Right cardiac atrium (tissue), 5 donors: ENCODE measurements at places on chromosomes 7 and 10. TPM values are rescaled to one million over a fixed set of nuclear protein-coding genes. Genes with fewer than 3 reads are reported as not detected.

DNA sequence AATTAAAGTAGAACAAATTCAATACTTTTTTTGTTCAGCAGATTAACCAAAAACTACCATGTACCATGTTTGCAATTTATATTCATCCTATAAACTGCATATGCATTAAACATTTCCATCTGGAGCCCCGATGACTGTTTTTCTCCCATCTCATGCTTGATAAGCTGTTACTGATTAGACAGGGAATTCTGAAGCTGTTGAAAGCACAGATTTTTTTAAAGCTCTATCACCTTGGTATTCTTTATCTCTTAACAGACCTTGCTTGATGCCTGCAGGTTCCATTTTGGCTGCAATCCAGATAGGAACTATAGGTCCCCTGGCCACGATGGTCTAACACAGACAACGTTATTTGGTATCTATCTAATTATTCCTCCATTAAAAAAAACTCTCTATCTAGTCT lies 961.7 kb downstream of the CNTNAP2 start:
- no peak for DNase-seq

- no peak for DNase-seq
Measured at GRCh38 chr10:13740461-13740860, 153.7 kb downstream of the PRPF18 start.

DNA sequence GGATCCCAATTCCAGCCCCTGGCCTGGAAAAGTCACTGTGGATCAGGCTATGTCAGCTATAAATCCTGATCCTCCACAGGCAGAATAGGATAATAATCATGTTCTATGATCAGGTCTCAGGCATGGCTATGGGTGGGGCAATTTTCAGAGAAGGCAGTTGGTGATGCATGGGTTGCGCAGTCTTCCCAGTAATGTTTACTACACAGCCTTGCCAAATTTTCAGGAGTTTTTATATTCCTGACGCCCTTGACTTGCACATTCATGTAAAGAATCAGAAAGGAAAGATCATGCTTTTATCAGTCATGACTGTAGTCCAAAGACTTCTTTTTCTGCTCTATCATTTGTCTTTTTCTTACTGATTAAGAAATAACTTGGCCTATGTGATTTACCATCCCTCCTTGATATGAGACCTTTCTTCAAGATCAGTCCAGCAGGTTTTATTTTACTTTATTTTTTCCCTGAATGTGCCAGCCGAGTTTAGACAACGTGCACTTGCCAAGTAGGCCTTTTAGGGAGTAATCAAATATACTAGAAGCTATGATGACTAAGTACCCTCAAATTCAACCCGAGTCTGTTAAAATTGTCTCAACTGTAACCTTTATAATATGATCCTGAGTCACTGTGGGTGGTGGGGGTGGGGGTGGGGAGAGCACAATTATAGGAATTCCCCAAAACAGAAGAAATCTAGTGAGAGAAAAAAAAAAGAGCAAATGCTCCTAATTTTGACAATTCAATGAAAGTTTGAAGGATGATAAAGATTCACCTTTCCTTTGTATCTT lies 31.9 kb downstream of the ARL4A start:
- no peak for DNase-seq

Gene C10orf143
- polyA plus RNA-seq: 4.0 TPM
